ENCODE measurements at places on chromosomes 16 and 17.

DNA sequence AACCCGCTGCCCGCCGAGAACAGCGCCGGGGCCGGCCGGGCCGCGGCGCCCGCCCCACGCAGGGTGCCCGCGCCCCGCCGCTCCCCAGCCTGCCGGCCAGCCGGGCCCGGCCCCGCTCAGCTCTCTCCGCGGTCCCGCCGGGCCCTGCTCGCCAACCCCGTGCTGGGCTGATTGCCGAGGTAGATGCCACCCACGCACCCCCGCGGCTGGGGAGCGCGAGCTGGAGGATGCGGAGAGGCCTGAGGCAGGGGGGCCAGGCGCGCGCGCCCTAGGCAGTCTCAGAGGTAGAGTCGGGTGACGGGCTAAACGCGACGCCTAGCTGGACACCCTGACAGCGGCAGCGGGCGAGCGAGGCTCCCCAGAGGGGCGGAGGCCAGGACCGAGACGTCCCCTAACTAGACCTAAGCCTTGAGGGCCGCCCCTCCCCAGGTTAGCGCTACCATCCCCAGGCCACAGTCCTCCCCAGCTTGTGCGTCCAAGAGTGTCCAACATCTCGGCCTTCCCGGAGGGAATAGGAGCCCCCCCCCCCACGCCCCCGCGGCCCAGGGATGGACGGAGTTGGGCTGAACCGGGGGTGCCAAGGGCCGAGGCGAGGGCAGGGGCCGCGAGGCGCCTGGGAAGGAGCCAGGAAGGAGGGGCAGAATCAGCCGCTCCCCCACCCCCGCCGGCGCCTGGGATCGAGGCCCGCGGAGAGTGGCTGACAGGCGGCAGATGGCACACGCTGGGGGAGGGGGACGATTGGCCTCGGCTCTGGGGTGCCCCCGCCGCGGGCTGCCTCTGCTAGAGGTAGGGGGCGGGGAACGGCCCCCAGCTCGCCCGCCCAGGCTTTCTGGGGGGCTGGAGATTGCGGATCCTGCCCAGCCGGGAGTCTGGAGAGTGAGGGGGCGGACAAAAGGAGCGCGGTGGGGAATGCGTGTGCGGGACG, 2.5 kb upstream of the ZNF423 start:
- peak; percentile 54 for DNase-seq

- DNase-seq, result peak; percentile 63
These were observed 1.3 kb downstream of the SLC16A11 start for GRCh38 chr17:7042501-7043181.

DNA sequence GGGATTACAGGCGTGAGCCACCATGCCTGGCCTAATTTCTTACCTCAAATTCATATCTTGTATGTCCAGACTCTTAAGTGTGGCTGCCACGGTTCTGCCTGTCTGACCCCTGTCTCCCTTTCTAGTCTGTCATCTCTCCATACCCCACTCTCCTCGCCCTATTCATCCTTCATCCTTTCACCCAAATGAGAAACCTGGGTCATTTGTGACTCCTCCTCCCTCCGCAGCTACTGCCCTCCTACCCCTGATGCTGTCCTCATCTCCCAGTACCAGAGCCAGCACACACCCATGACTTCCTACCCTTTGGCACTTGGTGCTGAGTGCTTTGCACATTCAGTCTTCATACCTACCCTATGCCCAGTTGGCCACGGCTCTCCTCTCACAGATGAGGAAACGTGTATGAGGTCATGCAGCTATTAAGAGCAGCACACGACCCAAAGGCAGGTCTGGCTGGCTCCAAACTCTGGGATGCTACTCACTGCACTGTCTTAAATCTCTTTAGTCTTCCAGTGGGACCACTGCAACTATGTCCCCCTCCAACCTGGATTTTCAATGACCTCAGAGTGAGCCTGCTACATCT, 1.6 kb downstream of the SPATA32 start:
- DNase-seq, result no peak

GRCh38 chr17:82274134-82275020, 877 bp upstream of the CSNK1D start:
- DNase-seq, result no peak

DNA sequence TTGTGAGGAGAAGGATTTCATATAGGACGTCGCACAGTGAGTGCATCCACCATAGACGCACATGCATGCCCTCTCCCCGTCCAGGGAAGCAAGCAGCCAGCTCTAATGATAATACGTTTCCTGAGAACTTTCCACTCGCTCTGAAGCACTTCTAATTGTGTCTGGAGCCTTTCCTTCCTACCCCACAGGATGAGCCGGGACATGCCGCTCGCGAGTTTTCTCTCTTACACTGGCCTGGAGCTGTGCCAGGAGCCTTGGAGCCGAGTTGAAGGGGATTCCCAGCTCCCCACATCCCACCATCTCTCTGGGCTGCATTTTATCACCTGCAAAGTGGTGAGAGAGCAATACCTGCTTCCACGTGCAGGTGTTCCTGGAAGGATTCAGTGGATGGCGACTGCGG, 368.1 kb downstream of the C16orf95 start:
- DNase-seq, result no peak

DNA sequence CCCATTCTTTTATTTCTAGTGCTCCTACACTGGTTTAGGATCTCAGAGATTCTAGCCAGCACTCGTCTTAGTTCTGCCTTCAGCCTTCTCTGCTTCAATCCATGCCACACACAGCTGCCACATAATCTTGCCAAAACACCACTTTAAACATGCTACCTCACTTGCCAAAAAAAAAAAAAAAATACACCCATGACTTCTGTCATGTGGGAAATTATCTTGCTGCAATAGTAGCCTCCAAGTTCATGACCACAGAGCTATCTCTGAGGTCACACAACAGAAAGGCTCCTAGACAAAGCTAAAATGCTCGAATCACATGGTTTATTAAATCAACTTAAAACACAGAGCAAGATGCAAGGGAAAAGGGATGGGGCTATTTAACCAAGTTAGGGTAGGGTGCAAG, 18.1 kb downstream of the FZD2 start:
- DNase-seq, result no peak

DNA sequence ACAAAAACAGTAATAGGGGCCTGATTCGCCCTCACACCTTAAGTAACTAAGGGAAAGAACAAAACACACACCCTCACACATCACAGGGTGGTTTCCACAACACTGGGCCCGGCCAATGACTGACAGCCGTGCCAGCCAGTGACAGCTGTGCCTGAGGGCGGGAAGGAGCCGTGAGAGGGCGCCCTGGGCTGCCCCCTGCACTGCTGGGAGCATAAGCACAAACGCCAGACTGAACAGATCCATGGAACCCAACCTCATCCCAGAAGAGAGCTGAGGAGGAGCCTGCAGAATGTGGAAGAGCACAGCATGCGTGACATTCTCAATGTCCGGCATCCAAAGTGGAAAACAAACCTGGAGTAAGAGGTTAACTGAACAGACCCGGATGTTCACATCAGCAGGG, 16.0 kb downstream of the CSNK1D start:
- DNase-seq, result peak; percentile 71

DNA sequence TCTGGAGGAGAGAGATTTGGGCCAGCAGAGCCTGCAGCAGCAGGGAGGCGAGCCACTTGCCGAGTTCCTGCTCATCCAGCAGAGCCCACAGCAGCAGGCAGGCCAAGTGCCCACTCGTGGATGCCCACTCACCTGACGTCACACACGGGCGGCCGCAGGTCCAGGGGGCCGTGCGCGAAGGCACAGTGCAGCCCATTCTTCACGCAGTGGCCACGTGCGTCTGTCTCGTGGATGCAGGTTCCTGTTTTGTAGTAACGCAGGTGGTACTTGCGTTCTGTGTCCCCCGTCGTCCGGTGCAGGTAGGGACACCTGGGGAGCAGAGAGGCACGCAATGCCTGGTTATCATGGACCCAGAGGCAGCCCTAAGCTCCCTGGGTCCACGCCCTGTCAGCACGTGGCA, 11.5 kb downstream of the UNKL start:
- no peak for DNase-seq

- DNase-seq, result no peak
These were observed 58.5 kb downstream of the BAHCC1 start for GRCh38 chr17:81453712-81454111.

DNA sequence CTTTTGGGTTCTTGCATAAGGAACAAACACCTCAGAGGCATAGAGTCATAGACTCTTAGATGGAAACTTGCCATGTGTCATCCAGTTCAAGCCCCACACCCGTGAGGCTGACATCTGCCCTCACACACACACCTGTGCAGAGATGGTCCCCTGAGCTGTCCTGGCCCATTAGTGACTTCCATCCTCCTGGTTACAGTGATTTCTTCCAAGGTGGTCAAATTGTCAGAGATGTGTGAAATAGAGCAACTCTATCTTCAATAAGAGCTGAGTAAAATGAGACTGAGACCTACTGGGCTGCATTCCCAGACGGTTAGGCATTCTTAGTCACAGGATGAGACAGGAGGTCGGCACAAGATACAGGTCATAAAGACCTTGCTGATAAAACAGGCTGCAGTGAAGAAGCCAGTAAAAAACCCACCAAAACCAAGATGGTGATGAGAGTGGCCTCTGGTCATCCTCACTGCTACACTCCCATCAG, 342.2 kb upstream of the TNRC6C start:
- no peak for DNase-seq

DNA sequence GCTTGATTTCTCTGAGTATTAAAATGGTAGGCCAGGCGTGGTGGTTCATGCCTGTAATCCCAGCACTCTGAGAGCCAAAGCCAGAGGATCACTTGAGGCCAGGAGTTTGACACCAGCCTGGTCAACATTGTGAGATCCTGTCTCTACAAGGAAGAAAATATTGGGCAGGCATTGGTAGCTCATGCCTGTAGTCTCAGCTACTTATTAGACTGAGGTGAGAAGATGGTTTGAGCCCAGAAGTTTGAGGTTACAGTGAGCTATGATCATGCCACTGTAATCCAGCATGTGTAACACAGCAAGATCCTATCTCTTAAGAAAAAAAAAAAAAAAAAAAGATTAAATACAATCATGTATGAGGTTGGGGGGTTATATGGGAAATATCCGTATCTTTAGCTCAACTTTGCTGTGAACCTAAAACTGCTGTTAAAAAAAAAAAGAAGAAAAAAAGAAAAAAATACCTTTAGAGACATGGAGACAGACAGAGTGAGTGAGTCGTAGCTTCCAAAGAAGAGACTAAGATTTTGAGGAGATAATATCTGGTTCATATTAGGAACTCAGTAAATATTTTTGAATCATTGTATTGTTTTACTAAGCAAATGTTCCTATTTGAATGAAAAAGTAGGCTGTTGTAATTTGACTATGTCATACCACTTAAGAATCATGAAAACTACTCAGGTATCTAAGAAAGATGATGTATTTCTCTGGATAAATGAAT, 325.7 kb upstream of the TBX2 start:
- no peak for DNase-seq

DNA sequence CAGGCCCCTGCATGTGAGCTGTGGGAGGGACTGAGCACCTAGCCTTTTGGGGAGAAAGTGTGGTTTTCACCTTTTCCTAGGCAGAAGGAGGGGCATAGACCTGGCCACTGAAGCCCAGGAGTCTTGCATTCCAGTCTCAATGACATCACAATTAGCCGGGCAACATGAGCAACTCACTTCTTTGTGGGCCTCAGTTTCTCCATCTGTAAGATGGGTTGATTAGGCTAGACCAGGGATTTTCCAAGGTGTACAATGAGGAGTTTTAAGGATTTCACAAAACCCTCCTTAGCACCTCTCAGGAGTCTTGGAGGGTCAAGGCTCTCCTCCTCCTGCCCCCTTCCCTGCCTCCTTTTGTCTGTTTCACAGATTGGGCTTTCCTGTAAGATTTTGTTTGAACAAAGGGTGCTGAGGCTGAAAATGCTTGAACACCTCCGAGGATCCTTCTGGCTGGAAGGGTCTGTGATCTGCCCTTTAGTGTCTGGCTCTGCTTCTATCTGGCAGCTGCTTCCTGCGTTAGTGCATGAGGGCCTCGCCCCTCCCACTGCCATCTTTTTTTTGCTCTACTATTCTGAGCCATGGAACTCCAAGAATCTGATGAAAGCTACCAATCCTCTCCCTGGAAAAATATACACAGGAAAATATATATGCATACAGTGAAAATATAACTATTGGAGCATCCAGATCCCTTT, 52.4 kb upstream of the ETV4 start:
- peak; percentile 68 for DNase-seq

DNA sequence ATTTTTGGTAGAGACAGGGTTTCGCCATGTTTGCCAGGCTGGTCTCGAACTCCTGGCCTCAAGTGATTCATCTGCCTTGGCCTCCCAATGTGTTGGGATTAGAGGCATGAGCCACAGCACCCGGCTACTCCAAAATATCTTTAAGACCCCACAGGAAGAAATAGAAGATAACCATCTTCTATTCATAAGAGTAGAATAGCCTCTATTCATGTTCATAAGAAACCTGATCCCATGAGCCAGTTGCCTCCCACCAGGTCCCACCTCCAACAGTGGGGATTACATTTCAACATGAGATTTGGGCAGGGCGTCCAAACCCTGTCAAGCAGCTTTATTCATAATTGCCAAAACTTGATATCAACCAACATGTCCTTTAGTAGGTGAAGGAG, 13.9 kb upstream of the TMC7 start:
- no peak for DNase-seq

DNA sequence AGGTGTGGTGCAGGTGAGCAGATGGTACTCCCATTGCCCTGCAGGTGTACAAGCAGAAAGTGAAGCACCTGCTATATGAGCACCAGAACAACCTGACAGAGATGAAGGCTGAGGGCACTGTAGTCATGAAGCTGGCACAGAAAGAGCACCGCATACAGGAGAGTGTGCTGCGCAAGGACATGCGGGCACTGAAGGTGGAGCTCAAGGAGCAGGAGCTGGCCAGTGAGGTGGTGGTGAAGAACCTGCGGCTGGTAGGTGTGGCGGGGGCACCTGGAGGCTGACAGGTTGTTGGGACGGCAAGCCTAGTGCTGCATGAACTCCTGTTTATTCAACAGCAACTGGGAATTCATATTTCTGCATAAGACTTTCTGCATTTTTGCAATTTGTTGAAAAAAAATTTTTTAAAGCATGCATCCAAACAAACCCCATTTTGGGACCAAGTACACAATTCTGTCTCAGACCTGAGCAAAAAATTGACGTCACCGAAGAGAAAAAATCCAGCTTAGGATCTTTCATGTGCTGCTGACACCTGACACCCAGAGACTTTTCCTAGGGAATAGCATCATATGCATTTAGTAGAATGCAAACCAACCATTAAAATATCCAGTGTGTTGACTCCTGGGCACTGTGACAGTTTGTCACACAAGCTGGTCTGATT, 13.5 kb upstream of the DBNDD1 start:
- DNase-seq, result no peak

DNA sequence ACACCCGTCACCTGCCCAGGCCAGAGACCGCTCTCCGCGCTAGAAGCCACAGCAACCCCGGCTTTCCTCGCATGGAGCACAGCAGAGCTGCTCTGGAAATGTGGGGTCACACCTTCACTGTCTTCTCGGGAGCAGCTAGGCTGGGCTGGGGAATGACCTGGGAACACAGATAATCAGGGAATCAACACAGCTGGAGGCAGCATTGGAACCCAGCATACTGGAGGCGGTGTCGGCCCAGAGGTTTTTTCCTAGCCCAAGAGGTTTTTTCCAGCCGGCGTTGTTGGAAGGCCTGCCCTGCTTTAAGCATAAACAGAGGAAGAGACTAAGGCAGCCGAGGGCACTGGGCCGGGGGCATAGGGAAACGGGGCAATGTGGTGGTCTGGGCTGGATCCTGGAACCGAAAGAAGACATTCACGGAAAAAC, 791 bp upstream of the PLD6 start:
- DNase-seq, result peak; percentile 43
